ENCODE measurements at places on chromosomes 4 and X.

DNA sequence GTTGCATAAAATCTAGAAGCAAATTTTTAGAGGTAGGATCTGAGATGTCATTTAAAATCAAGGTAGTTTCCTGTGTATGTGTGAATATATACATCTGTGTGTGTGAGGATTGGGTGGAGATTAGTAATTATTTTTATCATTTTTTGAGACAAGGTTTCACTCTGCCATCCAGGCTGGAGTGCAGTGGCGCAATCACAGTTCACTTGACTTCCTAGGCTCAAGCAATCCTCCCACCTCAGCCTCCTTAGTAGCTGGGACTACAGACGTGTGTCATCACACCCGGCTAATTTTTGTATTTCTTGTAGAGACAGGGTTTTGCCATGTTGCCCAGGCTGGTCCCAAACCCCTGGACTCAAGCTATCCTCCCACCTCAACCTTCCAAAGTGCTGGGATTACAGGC lies 188.3 kb downstream of the RAPGEF2 start:
- DNase-seq: no peak

GRCh38 chrX:19867411-19867732 lies 20.0 kb downstream of the SH3KBP1 start:
- no peak for DNase-seq

GRCh38 chrX:8629871-8630270 lies 102.1 kb downstream of the ANOS1 start:
- no peak for DNase-seq

DNA sequence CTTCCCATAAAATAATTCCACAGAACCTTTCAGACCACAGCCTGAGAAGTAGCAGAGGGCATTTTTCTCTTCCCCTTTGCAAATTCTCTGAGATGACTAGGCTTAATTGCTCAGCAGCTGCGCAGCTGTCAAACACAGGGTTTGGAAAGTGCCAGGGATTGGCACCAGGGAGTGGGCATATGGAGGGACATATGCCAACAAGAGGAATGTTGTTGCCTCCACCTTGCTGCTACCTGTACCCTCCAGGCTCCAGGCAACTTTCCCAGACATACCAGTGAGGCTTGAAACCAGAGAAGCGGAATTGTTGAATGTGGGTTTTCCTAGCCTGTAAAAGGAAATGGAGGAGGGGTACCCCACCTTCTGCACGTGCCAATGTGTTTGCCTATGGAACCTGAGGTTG lies 256.2 kb upstream of the GPR101 start:
- no peak for DNase-seq

GRCh38 chr4:68021185-68021584 lies 57.9 kb upstream of the TMPRSS11A start:
- DNase-seq: no peak

GRCh38 chrX:118534716-118535493 lies 39.3 kb downstream of the DOCK11 start:
- no peak for DNase-seq
